Umbilical cord (tissue), 2 donors: ENCODE measurements at places on chromosomes 2 and 18. TPM values are rescaled to one million over a fixed set of nuclear protein-coding genes. Genes with fewer than 3 reads are reported as not detected.
A peak's percentile ranks its signal among the peaks of the same experiment; 100 is the strongest.

DNA sequence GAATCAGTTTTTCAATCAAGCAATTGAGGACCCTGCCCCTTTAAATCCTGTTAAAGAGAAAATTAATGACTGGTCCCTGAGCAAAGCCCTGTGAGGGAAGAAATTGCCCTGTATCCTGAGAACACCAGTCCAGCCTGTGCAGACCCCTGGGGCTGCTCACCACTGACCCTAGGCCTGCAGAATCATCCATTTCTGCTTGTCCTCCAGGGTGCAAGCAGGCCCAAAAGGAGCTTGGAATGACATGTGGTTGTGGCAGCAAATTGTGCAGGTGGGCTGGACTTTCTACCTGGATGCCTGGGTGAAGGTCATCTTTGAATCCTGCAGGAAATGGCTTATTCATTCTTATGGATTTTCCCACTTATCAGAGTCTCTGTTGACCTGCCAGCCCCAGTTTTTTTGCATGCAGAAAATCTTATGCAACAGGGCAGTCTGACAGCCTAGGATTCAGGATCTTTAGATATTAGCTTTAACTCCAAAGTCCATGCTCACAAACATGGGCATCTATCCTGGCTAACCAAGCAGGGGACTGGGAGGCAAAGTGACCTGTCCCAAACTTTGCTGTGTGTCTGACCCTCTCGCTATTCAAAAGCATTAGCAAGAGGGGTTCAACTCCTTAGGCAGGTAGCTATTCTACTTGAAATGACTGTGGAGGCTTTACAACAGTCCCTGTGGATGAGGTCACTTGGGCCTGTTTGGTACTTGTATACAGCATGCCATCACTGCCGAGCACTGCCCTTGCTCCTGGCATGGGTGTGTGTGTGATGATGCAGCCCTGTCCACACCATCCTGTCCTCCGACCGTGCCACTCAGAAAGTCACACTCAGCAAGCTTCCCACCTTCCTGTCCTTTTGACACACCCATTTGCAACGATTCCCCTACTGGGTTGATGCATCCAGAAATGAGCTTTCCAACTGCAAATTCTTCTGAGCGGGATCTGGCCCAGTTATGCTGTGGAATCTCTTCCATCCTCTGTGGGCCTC, 85.3 kb downstream of the CAPN13 start:
- no peak for DNase-seq

- peak; percentile 91 for DNase-seq
Observed at GRCh38 chr2:23351388-23352141, 33.4 kb upstream of the KLHL29 start.

DNA sequence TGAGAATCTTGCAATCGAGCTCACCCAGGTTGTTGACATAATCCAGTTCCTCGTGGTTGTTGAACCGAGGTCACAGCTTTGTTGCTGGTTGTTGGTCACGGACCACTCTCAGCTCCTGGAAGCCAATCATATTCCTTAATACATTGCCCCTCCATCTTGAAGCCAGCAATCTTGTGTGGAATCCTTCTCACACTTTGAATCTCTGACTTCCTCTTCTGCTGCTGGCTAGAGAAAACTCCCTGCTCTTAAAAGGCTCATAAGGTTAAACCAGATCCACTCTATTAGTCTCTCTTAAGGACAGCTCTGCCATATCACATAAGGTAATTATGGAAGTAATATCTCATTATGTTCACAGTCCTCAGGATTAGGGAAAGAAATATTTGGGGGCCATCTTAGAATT, 41.1 kb downstream of the SP140 start:
- DNase-seq, result no peak

GRCh38 chr18:40415176-40415791, 1539.8 kb upstream of the PIK3C3 start:
- no peak for DNase-seq

DNA sequence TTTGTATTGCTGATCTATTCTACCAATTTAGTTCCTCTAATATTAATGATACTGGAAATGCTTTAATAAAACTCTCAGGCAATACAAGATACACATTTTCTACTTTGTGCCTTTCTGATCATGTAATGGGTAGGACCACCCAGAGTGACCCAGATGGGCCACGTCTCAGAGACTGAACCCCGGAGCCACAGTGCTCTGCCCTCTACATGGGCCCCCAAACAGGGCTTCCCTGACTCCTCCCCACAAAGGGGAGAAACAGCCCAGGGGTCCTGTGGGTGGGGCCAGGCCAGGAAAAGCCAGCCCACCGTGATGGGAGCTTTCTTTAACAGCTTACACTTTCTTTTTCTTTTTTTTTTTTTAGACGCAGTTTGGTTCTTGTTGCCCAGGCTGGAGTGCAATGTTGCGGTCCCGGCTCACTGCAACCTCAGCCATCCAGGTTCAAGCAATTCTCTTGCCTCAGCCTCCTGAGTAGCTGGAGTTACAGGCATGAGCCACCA, 18.4 kb downstream of the HDAC4 start:
- no peak for DNase-seq

DNA sequence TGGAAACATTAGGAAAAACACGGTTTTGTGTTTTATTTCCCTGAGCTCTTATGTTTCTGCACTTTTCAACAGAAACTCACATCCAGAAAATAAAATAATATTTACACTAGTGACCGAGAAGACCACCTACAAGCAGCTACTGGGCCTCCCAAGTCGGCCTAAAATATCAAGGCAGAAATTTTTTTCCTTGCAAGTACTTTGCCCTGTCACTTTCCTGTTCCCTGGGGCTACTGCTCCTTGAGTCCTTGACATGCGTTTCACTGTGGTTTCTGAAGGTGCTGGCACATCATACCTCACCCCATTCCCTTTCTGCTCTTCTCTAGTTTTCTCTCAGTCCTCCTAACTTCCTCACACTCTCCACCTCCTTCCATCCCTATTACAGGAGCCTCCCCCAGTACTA, 279.1 kb downstream of the AGPS start:
- no peak for DNase-seq

DNA sequence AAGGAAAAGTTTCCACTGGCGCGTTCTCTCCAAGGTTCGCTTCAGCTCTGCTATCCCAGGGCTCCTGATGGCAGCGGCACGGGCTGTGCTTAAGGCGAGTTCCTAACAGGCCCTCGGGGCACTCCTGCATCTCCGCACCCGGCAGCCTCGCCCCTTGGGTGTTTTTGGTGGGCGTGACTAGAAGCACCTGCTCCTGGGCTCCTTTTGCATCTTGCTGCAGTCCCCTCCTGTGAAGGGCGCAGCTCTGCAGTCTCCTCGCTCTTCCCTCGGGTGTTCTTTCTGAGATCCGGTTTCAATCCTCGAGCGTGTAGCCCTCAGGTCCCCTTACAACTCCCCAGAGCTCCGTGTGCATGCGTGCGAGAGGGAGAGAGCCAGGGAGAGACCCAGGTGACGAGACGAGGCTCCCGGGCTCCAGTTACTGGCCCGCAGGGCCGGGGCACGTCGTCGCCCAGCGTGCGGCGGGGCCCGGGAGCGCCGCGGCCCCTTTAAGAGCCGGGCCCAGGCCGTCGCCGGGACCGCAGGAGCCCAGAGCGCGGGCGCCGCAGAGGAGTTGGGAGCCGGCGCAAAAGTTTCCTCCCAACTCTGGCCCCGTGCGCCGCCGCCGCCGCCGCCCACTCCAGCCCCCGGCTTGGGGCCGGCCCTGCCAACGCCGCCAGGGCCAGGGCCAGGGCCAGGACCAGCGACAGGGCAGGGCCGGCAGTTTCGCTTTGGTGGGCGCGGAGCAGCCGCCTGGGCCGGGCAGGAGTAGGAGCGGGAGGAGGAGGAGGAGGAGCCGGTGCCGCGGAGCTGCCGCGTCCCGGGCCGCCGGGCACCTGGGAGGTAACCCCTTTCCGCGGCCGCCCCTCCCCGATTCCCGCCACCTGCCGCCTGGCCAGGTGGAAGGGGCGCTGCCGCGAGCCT, at the start of gene PARD3B:
Gene PARD3B (plus strand): TSS at position 515 of the 900 bp plus-strand sequence. CDS start 525 bp downstream, outside the sequence.
- DNase-seq, result peak; percentile 72

DNA sequence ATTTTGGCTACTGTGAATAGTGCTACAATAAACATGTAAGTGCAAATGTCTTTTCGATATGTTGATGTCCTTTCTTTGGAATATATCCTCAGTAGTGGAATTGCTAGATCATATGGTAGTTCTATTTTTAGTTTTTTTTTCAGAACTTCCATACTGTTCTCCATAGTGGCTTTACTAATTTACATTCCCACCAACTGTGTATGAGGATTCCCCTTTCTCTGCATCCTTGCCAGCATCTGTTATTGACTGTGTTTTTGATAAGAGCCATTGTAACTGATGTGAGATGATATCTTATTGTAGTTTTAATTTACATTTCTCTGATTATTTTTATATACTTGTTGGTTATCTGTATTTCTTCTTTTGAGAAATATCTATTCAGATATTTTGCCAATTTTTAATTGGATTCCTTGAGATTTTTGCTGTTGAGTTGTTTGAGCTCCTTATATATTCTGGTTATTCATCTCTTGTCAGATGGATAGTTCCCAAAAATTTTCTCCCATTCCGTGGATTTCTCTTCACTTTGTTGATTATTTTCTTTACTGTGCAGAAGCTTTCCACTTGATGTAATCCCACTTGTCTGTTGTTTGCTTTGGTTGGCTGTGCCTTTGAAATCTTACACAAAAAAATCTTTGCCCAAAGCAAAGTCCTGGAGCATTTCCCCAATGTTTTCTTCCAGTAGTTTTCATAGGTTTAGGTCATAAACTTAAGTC, 532.3 kb downstream of the PID1 start:
- DNase-seq, result no peak

DNA sequence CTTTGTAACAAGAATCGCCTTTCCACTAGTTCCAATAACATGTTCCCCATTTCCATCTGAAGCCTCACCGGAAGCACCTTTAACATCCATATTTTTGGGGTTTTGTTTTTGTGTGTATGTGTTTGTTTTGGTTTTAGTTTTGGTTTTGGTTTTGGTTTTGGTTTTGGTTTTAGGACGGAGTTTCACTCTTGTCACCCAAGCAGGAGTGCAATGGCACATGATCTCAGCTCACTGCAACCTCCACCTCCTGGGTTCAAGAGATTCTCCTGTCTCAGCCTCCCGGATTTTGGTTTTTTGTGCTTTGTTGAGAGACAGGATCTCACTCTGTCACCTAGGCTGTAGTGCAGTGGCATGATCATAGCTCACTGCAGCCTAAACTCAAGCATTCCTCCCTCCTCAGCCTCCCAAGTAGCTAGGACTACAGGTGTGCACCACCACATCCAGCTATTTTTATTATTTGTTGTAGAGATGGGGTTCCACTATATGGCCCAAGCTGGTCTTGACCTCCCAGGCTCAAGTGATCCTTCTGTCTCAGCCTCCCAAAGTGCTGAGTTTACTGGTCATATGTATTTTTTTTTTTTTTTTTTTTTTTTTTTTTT, 36.3 kb downstream of the TGOLN2 start:
- no peak for DNase-seq

GRCh38 chr2:60641811-60642788, 88.6 kb upstream of the BCL11A start:
- DNase-seq, result peak; percentile 19

DNA sequence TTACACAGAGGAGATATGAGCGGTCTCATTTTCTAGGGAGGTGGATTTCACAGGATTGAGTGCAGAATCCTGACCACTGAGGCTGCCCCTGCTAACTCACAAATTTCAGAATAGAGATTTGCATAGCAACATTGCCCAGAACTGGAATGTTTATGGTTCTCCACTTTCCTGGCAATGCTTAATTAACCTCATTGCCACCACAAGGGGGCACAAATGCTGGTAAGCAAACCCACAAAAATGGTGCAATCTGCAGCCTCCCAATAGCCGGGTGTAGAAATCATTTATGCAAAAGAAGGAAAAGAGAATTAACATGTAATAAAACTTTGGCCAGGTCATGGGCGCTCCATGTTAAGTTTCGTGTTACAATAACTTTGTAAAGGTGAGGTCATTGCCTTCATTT, 112.4 kb downstream of the CYRIA start:
- DNase-seq, result peak; percentile 44

- DNase-seq, result peak; percentile 14
Observed at GRCh38 chr2:188369365-188369764, 77.7 kb downstream of the GULP1 start.

Gene RTKN
- total RNA-seq, result 17.3 TPM

Gene LOXL3
- 68.1 TPM for total RNA-seq

Gene GKN2
- total RNA-seq, result 0.96 TPM

Gene UGT1A4
- total RNA-seq, result not detected

Gene PELI1
- total RNA-seq, result 28.4 TPM

Gene CYP27A1
- 13.2 TPM for total RNA-seq

Gene SMAD7
- 54.4 TPM for total RNA-seq

Gene FAM161A
- 16.4 TPM for total RNA-seq

Gene C2orf66
- total RNA-seq, result 0.48 TPM

Gene HOXD1
- 0.48 TPM for total RNA-seq

Gene ZNF521
- 50.6 TPM for total RNA-seq

Gene FAM110C
- total RNA-seq, result 7.7 TPM

Gene SRD5A2
- total RNA-seq, result 0.72 TPM
